ENCODE measurements at places on chromosomes 13 and 19. TPM values are rescaled to one million over a fixed set of nuclear protein-coding genes. Genes with fewer than 3 reads are reported as not detected.

The TNFSF13B gene
- 3.6 TPM for total RNA-seq

DNA sequence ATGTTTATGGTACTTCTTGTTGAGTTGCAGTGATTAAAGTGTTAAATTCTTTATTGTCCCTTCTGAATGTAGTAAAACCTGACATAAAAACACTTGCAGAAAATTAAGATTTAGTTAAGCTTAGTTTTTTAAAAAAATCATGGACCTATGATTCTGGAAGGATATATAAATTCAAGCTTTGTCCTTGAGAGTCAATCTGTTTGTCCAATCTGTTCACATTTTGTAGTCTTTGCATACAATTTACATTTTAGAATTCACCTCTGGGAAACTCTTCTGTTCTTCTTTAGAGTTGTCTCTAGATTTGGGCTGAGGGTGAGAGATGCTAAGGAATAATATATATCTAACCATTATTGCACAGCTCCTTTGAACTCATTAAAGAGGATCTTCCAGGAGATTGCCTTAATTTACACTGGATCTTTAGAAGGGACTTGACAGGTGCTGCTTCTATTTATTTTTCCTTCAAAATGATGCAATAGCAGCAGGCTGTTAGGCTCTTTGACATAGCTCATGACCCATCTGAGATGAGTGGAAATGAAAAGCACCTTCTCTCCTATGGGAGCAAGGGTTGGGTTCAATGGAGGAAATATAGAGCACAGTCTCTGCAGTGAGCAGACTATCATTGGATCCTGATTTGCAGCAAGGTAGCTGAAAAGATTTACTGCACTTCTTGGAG lies 433.9 kb downstream of the GPC6 start:
- no peak for DNase-seq

DNA sequence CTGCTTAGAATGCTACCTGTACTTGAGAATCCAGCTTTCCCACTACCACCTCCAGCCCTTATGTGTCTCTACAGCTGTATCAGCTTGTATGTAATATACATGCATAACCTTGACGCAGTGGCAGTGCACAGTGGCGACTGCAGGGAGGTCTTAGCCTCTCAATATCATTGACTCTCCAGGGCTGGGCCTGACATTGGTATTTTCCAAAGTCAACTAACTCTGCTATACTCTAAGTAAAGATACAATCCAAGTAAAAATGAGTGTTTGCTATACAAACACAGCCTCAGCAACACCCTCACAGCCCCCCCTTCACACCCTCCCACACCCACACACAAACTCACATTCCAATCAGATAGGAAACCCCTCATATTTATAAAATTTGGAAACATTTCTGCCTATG lies 6.7 kb upstream of the UBL3 start:
- no peak for DNase-seq

GRCh38 chr13:27374650-27375049 lies 49.8 kb upstream of the GTF3A start:
- DNase-seq = no peak

DNA sequence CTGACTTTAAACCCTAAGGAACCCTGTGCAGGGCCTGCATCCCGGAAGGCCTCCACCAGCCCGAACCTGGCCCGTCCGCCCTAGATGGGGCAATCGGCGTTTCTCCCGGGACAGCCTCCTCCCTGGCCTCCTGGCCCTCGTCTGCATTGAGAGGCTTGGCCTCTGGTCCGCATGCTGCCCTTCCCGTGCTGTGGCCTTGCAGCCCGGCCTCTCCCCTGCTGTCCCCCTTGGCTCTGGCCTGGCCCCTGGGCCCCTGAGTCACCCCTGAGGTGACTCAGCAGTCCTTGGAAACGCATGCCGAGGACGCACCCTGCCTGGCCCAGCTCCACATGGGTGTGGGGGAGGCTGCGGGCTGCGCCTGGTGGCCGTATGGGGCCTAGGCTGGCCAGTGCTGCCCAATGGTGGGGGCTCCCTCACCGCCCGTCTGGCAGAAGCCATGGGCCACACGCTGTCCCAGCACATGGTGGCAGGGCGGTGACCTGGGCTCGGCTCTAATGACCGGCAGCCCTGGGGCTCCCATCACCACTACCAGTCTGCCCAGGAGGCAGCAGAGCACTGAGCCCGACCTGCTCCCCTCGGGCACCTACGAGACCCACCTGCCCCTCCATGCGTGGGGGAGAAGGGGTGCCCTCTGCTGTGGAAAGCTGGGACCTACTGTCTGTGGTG lies 25.7 kb downstream of the SH3GL1 start:
- DNase-seq = peak; percentile 93

- DNase-seq = no peak
These were observed 149.8 kb downstream of the PCDH9 start for GRCh38 chr13:67080351-67080750.

- DNase-seq = no peak
These were observed 64.6 kb upstream of the SOX21 start for GRCh38 chr13:94776956-94777355.

GRCh38 chr19:50428772-50429463 lies 3.8 kb upstream of the MYBPC2 start:
- no peak for DNase-seq

DNA sequence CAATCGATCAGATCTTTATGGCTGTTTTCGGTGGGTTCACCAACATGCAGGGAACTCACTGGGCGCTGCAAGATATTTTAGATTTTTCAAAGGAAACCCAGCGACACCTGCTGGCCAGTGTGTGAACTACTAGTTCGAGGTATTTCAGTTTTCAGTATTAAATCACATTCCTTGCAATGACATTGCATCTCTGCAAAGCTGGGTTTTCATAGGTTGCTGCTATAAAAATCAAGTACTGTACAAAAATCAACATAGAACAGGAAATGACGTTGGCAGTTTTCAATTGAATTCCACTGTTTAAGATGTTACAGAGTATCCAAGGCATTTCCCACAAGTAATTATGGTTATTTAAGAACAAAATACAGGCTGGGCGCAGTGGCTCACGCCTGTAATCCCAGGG lies 17.6 kb downstream of the LIG1 start:
- no peak for DNase-seq

DNA sequence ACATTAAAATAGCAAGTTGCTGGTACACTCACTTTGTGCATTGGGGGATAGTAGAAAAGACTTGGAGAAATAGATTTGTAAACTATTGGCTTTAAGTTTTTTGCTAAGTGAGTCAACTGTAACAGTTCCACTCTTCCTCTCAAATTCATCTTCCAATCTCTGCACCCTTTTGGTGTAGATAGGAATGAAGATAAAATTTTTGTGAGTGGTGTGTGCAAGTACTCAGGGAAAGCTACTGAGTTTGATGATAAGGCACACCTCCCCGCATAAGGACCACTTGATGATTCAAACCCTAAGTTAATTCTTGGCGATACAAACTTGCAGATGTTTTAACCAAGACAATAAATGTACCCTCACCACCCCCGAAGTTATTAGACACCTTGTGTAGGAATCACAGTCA lies 168.3 kb upstream of the SLITRK1 start:
- no peak for DNase-seq

GRCh38 chr19:58274771-58275201 lies 4.0 kb upstream of the ZNF8 start:
- no peak for DNase-seq

DNA sequence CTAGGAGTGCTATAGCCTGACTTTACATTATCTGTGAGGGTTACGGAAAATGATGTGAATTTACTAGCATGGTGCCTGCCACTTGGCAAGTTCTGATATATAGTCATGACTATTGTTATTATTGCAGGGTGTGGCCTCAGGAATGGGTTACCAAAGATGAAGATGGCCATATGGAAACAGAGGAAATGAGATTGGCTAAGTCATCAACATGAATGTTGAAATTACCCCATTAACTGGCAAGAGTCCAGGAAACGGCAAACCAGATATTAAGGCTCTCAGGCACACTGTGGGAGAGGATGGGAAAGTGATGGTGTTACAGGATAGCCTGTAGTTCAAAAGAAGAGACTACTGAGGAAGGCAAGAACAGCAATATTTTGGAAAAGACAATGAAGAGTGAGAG lies 183.3 kb downstream of the KCNRG start:
- DNase-seq = peak; percentile 70

The TINCR gene
- not detected for total RNA-seq

GRCh38 chr13:100646030-100646673 lies 28.4 kb downstream of the TMTC4 start:
- DNase-seq = no peak

- DNase-seq = no peak
These were observed 897.0 kb downstream of the EFNB2 start for GRCh38 chr13:105638426-105638825.

DNA sequence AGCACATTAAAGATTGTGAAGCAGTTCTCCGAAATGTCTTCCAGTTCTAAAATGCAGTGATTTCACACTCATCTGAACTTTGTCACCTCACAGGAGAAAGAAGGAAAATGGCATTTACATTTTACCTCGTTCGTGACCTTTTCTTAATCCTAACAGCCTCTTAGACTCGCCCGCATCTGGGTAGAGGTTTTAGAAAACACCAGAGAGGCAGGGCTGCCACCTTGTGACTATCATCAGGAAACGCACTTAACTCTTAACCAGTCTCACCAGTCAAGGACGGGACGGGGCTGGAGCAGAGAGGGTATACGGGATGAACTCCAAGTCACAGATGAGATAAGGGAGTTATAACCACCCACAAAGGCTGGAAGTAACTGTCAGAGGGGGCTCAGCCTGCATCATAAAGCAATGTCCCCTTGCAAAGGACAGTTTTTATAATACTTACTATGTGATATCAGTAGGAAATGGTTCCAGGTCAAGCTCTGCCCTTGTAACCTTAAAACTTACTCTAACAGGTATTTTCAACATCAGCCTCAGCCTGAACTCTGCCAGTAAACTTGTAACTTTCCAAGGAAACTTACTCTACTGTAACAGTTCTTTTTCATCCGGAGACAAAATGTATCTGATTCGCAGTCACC lies 8.6 kb upstream of the CEACAM6 start:
- no peak for DNase-seq

DNA sequence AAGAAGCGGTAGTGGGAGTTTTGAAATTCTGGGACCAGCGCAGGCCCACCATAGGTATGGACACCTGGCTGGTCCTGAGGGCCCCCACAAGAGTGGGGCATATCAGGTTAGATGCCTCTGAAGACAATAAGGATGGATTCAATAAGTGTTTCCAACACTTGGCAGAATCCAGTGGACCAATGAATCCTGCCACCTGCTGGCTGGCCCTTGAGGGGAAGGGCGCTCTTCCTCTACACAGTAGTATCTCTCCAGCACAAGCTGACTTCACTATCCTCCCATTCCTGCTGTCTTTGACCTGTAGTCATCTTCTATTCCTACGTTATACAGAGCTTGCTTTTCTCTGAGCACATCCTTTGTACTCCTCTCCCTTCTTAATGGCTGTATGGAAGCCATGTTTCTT lies 199.7 kb upstream of the TSHZ3 start:
- no peak for DNase-seq

The RFPL4A gene
- total RNA-seq = not detected

- DNase-seq = no peak
These were observed 87.6 kb downstream of the ARHGEF7 start for GRCh38 chr13:111202745-111203144.

Measured in esophagus muscularis mucosa (tissue), 4 donors.